CD4-positive, alpha-beta T cell treated with Interleukin-2 at 100 ng/mL for 4 hours (primary cell): ENCODE measurements at places on chromosomes 13 and 19.

DNA sequence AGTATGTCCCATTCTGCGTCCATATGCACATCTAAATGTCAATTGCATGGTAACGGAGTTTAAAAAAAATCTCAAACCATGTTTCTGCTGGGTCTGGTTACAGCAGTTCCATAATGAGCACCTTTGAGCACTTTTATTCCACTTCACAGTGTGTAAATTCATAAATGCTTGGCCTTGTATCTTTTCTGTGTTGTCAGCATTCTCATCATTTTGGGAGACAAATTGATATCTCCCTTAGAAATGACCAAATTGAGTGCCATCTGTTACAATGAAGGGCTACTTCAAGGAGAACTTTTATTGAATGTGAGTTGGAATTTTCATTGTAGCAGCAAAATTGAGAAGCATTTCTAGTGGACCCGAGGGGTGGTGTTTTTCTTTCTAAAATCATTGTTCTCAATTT is 432.9 kb upstream of the PCDH9 start:
- no peak for DNase-seq

DNA sequence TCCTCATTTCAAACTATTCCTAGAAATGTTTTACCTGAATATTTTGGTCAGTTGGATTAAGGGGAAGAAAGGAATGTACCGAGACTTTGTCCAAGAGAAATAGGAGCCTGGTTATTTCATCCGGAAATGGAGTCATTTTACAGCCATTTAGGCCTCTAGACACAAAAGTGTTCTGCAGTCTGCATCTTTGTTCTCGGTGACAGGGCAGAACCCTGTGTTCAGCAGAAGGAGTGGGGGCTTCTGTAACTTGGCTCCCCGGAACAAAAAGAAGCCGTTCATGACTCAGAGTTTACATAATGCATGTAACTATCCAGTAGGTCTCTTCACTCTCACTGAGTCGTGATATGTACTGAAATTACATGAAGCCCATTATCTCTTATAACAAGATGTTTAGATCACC is 21.6 kb upstream of the FNDC3A start:
- DNase-seq = no peak

- no peak for DNase-seq
These were observed 20.7 kb downstream of the COLGALT1 start for GRCh38 chr19:17575871-17576757.

DNA sequence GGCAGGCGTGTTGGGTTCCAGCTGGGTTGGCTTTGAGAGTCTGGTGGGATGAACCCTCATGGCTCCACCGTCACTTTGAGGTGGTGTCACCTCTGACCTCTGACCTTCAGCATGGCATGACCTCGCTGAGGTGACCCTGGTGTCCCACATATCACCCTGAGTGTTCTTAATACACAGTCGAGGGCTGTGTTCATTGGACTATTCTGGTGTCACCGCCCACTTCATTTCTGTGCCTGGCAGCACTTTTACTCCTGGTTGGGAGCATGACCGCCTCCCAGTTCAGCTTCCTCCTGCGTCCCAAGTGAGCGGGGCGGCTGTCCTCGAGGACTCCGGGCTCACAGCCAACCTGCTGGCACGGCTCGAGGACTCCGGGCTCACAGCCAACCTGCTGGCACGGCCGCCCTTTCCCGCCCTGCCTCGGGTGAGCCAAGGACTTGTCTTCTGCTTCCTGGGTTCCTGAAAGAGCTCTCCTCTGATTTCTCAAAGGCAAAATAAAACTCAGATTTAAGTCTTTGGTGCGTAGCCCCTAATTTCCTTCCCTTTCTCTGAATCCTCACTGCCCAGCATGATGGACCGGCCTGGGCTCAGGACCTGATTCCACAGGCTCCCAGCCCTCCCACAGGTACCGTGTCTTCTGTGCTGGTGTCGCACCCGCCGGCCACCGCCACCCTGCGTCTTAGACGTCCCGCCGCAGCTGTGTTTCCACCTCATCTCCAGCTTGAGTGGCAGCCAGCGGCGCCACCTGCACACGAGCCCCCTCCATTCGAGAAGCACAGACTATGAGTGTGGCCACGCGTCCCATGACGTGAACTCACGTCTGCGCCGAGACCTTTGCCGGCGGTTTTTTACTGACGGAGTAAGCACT is 10.4 kb downstream of the ATP4B start:
- DNase-seq = no peak

- no peak for DNase-seq
These were observed 108.2 kb downstream of the EDNRB start for GRCh38 chr13:77810430-77810829.

DNA sequence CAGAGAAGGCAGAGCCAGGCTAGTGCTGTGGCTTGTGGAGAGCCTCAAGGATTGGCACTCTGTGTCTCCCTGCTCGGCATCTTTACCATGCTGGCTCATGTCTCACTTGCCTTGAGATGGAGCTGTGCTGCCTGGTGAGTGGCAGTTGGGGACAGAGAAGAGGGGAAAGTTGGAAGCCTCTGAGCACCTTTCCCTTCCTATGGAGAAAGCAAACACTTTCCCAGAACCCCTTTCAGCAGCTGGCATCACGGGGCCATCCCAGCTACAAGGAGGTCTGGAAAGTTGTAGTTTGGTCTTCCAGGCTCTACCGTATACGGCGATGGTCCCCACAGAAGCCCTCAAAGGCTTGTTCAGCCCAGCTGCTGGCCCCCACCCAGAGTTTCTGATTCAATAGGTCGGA is 58.7 kb downstream of the DPF1 start:
- DNase-seq = no peak

GRCh38 chr13:35789335-35790165 is 313.1 kb upstream of the MAB21L1 start:
- DNase-seq = no peak

DNA sequence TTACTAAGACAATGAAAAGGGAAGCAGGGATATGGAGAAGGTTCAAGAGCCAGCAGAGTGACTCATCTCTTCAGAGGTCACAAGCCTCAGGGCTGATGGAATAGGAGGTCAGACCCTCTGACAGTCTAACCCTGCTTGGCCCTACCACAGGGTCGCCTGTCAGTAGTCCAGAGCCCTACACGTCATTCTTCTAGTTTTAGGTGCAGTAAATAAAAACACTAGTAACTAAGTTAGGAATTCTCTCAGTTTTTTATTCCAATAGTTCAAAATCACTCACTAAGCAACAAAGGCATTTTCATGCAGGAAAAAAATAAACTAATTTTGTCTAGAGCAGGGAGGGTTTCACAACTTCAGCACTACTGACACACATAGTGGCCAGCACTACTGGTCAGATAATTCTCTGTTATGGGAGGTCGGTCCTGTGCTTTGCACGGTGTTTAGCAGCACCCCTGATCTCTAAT is 27.2 kb downstream of the FOXO1 start:
- DNase-seq = no peak

- no peak for DNase-seq
These were observed 33.9 kb upstream of the GRTP1 start for GRCh38 chr13:113397608-113398425.

DNA sequence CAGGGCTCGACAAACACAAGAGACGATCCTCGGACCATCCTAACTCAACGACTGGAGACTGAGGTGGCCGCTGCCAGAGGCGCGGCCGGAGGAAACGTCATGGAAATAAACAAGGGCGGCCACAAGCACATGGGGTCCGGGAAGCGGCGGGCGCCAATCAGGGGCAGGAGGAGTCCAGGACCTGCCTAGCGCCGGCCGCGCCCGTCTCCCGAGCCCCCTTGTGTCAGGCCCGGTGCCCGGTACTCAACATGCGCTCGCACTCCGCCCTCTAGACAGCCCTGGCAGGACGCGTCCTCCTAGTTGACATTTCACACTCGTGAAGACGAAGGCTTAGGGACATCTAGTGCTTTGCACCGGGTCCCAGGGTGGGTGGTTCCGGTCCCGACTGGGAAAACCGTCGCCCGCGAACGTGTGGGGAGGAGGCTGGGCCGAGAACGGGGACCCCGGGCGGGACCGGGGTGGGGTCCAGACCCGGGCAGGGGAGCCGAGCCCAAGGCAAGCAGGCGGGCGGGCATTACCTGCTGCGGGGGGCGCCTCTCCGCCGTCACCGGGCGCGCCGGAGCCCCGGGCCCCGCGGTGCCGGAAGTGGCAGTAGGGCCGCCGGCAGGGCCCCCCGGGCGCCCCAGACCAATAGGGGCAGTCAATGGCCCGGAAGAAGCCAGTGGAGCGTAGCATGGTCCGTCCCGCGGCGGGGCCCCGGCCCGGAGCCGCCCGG is 442 bp downstream of the REXO1 start:
- no peak for DNase-seq

- no peak for DNase-seq
These were observed 12.3 kb upstream of the KATNAL1 start for GRCh38 chr13:30319655-30320054.

- no peak for DNase-seq
These were observed 3.9 kb downstream of the EEF2 start for GRCh38 chr19:3981373-3981735.

DNA sequence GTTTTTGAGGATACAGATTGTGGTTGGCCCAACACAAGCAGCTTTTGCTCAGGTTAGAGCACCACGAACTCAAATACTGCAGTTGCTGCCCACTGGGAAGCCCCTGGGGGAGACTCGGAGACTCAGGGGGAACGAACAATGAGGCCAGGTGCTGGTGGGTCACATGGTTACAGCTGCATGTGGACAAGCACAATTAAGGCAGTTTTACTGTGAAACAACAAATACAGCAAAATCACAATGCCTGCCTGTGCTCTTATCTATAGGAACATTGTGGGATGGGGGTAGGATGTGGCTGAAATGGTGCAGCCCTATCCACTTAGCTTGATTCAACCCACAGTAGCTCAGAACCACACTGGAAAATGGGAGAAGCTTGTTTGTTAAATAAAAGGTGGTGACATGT is 119.7 kb upstream of the SPATA13 start:
- DNase-seq = no peak

DNA sequence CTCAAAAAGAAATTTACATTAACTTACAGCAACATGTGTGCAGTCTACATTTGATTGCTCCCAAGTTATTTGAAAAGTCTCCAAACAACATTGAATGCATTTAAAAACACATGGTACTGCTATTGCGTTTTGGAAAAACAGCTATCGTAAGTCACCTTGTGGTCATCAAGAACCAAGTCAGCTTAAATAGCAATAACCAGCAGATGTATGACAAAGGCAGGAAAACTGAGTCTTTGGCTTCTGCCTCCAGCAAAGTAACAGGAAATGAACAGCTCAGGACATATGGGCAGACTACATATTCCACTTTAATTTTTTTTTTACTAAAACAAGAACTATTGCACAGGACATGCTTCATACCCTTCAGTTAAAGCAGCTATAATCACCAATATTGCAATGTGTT is 580.6 kb upstream of the SPRY2 start:
- no peak for DNase-seq

DNA sequence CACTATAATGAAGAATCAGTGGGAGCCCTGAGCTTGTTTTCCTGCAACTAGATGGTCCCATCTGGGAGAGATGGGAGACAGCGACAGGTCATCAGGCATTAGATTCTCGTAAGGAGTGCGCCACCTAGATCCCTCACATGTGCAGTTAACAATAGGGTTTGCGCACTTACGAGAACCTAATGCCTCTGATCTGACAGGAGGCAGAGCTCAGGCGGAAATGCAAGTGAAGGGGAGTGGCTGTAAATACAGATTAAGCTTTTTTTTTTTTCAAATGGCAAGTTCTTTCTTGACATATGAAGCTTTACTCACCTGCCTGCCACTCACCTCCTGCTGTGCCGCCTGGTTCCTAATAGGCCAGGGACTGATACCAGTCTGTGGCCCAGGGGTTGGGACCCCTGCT is 14.4 kb downstream of the CDC16 start:
- no peak for DNase-seq
